ENCODE measurements at places on chromosomes 6 and 20. TPM values are rescaled to one million over a fixed set of nuclear protein-coding genes. Genes with fewer than 3 reads are reported as not detected.

DNA sequence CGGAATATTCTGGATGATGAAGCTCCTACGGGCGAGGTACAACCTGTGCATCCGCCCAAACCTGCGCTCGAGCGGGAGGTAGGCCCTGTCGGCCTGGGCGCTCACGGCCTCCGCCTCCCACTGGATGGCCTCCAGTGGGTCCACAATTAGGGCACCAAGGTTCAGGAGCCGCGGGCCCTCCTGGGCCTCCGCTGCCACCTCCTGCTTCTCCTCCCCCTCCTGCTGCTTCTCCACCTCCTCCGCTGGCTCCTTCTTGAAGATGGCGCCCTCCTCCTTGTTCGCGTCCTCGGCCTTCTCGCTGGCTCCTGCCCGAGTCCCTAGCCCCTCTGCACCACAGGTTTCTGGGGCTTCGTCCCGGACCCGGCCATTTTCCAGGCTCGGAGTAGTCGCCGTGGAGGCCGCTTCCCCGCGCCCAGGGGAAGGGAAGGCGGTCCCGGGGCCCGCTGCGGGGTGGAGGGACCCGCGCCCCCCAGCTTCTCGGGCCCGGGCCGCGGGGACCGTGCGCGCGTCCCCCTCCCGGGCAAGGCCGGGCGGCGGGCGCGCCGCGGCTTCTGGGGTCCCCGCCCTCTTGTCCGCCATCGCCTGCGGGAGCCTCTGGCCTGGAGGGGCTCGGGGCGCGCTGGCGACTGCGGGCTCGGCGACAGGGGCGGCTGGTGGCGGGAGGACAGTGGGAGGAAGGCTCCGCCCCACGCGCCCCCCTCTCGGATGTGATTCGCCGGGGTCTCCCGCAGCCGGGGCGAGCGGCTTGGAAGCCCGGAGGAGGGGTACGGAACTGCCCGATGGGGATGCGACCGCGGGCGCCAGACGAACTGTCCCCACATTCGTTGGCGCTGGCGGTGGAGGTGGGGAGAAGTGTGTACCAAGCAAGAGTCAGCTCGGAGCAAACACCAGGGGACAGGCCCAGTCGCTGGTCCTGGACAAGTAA lies 17.6 kb downstream of the PLAGL2 start:
- peak; percentile 59 for DNase-seq

DNA sequence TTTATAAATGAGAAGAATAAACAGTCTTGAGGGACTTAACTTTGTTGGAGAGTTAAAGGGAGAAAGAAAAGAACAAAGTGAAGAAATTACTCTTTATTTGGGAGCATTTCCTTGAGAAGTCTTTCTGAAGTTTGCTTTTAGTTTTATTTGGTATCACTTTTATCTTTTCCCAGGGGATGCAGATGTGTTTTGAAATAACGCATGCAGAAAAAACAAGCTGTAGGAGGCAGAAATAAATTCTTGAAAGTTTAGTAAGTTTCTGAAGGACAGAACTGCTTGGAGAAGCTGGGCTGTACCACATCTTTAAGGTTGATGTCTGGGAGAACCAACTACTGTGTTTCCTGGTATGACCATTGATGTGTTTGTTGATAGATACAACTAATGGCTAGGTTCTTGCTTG lies 75.0 kb downstream of the PLCB4 start:
- no peak for DNase-seq

DNA sequence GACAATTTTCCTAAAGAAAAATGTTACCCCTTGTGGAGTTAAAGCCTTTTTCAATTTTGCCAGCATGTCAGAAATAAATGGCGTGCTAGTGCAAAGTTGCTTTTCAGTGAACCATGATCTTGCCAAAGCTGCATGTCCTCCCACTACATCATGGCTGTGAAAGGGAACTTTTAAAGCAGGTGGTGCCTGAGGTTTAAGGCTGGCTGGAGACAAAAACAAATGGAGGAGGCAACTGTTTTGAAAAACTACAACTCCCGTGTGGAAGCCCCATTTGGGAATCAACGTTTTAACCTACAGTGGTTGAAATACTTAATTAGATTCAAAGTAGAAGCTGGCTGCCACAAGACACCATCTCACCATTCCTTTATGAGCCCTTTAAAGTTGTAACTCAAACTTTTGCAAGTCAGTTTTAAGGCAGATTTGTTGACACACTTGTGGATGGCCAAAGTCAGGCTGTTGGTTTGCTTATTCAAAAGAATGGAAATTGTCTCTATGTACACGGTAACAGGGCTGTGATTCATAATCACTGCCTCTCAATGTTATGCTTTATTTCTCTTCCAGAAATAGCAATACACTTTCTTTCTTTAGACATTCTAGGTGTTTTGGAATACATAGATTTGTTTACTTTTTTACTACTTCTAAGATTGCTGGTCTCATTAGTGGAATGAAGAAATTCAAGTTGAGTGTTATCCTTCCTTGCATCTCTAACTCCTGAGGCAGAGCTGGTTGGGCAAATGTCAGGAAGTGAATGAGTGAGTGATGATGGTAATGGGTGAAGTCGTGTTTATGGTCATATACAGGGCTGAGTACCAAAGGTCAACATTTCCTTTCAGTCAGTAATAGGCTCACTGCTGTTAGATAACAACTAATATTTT lies 196.4 kb upstream of the GMDS start:
- peak; percentile 16 for DNase-seq

- DNase-seq, result no peak
Measured at GRCh38 chr20:9036593-9036992, 32.3 kb upstream of the PLCB4 start.

The MYO6 gene
- total RNA-seq, result 59.7 TPM

DNA sequence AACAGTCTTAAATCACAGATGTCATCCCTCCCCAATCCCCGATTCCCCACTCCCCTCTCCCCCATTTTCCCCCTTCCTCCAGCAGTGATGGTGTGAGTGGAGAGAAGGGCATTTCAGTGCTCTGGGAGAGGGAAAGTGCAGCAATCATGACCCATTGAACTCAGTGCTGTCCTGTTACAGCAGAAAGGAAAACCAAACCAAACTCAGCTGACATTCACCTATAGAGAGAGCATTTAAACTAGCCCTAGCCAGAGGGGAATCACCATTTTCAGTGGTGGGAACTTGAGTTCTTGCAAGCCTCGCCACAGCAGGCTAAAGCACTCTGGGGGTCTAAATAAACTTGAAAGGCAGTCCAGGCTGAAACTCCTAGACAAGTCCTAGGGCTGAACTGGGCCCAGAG lies 129.9 kb upstream of the COL21A1 start:
- no peak for DNase-seq

DNA sequence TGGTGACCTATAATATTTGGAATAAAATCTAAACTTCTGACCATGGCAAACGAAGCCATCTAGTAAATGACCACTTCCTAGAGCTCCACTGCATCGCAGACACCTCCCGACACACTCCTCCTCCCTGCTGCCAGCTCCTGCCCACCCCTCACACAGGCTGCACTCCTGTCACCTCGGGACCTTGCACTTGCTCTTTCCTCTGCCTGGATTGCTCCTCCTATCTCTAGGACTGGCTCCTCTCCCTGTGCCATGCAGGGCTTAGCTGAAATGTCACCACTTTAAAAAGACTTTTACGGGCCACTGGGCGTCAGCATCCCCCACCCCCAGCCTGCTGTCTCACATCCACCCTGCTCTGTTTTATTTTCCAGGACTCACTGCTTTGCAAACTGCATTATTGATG lies 87.6 kb upstream of the MC3R start:
- no peak for DNase-seq

DNA sequence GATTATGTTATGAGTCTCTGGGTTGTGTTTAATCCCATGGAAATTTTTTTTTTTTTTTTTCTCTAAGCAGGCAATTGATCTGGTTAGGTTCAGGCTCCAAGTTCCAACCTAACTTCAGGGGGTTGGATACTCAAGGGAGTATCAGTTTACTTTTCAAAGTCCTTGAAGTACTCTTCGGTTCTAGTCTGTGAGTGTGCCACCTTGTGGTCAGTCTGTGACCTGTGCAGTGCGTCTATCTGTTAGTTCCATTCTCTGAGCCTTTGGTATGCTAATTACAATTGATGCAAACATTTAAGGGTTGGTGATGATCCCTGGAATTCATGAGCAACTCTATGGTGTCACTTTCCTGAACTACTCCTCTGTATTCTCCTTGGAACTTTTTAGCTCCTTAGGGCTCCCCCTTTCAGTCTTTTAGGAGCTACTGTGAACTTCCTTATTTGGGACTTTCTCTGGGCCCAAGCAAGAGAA lies 342.0 kb downstream of the SOX4 start:
- no peak for DNase-seq

The PNPLA1 gene
- total RNA-seq, result 0.38 TPM

The TEAD3 gene
- 28.8 TPM for total RNA-seq

The MICA gene
- total RNA-seq, result 18.1 TPM
